ENCODE measurements at places on chromosomes 12 and 14.
A peak's percentile ranks its signal among the peaks of the same experiment; 100 is the strongest.

DNA sequence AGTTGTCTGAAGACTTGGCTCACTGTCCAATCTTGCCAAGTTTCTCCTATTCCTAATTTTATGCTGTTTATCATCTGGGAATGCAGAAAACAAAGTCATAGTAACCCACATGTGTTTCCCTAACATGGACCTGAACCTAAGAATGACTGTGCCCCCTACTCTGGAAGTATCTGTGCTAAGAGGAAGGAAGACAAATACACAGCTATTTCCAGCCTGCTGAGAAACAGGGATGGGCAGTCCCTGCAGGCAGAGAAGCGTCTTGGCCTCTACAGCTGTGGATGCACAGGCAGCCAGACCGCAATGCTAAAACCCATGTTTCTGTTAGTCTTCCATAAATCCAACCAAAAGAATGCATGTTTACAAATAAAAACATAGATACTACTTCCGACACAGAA lies 56.2 kb downstream of the DUSP16 start:
- peak; percentile 69 for DNase-seq

GRCh38 chr12:47752552-47752951 lies 6.1 kb downstream of the RAPGEF3 start:
- peak; percentile 48 for DNase-seq

DNA sequence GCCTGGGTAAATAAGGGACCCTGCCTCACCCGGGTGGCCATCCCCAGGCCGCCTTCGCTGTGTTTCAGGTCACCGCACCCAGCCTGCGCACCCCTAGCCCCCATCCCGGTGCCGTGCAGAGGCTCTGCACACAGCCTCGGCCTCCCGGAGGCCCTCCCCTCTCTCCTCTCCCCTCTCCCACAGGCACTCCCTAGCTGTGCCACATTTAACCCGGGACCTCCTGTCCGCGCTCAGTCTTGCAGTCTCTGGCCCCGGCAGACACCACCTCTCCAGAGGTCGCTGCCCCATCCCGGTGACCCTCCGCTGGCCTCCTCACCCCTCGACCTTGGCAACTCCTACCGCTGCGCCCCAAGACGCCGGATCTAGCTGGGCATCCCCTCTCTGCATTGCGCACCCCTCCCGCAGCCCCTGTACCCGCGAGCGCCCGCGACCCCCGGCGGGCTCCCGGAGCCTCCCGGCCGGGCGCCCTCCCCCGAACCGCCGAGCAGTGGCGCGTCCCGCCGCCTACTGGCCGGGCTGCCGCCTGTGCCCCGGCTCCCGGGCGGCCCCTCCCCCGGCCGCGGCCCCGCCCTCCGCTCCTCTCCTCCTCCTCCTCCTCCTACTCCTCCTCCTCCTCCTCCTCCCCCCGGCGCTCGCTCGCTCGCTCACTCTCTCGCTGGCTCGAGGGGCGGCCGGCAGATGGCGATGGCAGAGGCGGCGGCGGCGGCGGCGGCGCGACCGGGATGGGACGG lies 120.7 kb downstream of the AACS start:
- peak; percentile 58 for DNase-seq

DNA sequence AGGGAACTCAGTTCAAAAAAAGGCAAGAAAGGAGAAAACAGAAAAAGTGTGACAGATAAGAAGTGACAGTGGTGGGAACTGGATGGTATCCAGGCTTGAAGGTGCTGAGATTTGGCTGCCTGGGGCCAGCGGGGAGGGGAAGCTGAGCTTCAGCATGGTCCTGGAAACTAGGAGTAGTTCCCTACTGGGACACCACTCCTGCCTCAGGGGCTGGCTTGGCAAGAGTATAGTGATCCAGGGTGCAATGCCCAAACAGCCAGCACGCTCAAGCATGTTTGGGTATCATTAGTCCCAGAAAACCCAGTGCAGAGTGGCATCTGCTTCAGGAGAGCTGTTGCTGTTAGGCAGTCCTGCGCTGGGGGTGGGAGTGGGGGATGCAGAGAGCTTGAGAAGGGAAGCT lies 49.5 kb upstream of the KTN1 start:
- DNase-seq: no peak

DNA sequence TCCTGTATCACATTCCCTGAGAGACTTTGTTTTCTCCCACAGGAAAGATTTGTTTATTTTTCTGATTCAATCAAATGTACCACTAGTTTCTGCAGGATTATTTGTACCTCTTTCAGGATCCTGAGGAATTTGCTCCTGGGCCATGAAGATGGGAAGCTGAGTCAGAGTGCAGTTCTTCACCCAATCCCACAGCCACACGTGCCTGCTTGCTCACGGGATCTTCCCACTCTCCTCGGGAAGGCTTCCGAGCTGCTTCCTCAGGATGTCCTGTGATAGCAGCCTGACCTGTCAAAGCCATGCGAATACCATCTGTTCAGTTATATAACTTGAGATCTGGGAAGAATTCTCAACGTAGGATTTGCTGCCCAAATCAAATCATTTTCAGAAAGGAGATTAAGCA lies 41.8 kb upstream of the HIF1A start:
- DNase-seq: peak; percentile 79

- DNase-seq: no peak
Measured at GRCh38 chr12:42486407-42486806, 103.1 kb downstream of the PRICKLE1 start.

DNA sequence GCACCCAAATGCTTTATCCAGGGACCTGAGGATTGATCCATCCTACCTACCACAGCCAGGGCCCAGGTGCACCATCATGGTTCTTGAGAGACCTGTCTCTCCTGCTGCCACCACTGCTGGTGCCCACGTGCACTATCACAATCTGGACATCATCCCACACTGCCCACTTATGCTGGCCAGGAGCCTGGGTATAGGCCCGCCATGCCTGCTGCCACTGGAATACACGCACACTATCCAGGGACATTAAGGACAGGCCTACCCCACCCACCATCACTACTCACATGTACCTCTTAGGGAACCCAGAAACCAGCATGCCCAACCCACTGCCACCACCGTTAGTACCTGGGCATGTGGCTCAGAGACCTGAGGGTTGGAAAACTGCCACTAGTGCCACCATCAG lies 207.7 kb downstream of the NELL2 start:
- DNase-seq: no peak

- no peak for DNase-seq
Measured at GRCh38 chr12:123468786-123469185, 10.8 kb downstream of the SNRNP35 start.

GRCh38 chr12:12600659-12601058 lies 11.0 kb upstream of the CREBL2 start:
- DNase-seq: peak; percentile 23

GRCh38 chr12:10084733-10085132 lies 14.1 kb downstream of the CLEC1A start:
- DNase-seq: no peak

DNA sequence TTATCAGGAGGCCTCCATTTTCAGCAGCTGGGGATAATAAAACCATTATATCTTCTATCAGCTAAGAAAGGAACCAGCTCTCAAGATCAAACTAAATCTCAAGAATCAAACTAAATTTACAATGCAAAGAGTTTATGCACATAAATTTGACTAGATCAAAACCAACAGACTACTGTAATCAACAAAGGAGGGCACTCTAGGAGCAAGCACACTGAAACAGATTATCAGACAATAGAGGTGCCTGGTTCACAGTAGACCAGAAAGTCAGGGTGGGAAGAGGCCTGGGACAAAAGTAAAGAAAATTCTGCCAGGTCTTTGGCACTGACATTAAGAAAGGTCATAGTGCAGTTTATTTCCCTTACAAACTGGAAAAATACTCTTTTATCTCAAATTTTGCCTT lies 61.0 kb downstream of the HECTD4 start:
- no peak for DNase-seq

- DNase-seq: no peak
Measured at GRCh38 chr12:119156401-119157044, 22.2 kb upstream of the HSPB8 start.

DNA sequence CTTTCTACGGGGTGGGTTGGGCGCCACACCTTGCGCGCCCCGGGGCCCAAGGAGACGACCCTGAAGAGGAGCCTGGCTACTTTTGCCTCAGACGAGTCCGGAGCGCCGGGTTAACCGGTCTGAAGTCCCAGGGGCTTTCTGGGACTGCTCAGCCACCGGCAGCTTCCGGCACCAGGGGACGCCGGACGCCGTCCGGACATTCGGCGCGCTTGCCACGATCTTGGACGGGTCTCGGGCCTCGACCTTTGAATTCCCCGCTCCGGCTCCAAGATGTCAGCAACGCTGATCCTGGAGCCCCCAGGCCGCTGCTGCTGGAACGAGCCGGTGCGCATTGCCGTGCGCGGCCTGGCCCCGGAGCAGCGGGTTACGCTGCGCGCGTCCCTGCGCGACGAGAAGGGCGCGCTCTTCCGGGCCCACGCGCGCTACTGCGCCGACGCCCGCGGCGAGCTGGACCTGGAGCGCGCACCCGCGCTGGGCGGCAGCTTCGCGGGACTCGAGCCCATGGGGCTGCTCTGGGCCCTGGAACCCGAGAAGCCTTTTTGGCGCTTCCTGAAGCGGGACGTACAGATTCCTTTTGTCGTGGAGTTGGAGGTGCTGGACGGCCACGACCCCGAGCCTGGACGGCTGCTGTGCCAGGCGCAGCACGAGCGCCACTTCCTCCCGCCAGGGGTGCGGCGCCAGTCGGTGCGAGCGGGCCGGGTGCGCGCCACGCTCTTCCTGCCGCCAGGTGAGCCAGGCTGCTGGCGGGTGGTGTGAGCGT lies at the start of gene ACOT4:
ACOT4 (plus strand) TSS at position 184 of the 760 bp plus-strand sequence; CDS start at position 271, 87 bp downstream.
- DNase-seq: peak; percentile 48

DNA sequence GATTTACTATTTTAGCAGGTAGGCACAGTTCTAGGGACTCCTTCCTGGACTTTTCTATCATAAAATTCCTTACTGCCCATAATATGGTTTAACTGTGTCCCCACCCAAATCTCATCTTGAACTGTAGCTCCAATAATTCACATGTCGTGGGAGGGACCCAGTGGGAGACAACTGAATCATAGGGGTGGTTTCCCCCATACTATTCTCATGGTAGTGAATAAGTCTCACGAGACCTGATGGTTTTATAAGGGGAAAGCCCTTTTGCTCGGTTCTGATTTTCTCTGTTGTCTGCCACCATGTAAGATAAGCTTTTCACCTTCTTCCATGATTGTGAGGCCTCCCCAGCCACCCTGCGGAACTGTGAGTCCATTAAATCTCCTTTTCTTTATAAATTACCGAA lies 10.0 kb upstream of the ETV6 start:
- DNase-seq: no peak

GRCh38 chr12:9163392-9163791 lies 44.8 kb downstream of the PZP start:
- DNase-seq: no peak

GRCh38 chr12:54195737-54196347 lies 7.1 kb upstream of the SMUG1 start:
- DNase-seq: peak; percentile 91

- DNase-seq: peak; percentile 83
Measured at GRCh38 chr12:49967042-49967776, 5.5 kb downstream of the AQP5 start.

DNA sequence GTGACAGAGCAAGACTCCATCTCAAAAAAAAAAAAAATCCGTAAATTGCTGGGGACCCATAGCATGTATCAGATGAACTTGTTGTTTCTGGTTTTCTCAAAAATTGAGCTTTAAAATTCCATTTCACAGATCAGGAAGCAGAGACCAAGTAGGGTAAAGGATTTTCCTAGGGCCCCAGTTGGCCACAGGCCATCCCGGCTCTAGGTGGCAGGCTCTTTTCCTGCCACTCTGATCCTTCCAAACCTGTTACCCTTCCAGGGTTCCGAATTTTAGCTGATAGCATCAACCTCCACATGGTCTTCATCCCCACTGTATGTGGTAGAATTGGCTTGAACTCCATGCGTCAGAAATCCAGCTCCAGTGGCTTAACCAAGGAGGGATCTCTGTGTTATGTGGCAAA lies 36.1 kb upstream of the BDKRB2 start:
- DNase-seq: no peak

GRCh38 chr14:30848449-30849240 lies 25.7 kb upstream of the COCH start:
- DNase-seq: no peak

DNA sequence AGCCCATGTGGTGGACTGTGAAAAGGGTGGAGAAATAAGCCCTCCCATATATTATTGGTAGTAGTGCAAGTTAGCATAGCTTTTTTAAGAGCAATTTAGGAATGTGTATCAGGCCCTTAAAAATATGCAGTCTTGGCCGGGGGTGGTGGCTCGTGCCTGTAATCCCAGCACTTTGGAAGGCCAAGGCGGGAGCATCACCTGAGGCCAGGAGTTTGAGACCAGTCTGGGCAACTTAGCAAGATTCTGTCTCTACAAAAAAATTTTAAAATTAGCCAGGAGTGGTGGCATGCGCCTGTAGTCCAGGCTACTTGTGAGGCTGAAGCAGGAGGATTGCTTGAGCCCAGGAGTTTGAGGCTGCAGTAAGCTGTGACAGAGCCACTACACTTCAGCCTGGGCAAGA lies 64.2 kb upstream of the BCAT1 start:
- DNase-seq: no peak

DNA sequence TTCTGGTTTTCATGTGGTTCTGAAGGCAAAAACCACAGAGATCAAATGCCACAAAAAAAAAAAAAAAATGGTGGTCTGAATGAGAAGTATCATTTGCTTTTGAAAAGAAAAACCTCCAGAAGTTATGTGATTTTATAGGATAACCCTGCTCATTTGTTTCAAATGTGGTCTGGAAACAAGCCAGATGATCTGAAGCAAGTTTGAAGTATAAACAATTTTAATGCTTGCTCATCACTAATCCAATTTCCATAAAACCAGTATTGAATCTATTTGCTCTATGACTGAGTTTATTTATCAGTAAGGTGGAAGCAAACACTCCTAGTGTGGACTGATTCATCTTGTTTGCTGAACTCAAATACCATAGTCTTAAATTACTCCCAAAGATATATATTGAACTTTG lies 407.3 kb upstream of the FLRT2 start:
- peak; percentile 92 for DNase-seq

DNA sequence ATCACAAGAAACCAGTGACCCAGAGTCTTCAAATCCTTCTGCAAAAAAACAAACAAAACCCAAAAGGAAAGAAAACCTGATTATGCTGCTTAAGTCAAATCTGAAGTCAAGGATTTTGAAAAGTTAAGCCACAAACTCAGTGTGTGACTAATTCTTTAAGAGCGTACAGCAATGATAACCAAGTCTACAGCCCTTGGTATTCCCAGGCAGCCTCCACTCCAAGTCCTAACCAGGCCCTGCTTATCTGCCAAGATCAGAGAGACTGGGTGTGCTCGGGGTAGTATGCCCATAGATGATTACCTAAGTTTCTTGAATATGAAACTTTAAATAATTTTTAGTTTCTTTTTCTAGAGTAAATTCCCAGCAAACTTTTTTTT lies 13.1 kb downstream of the PGAM5 start:
- peak; percentile 66 for DNase-seq
